Ecto neural progenitor cell (in vitro differentiated cells): ENCODE measurements at places on chromosomes 7 and 10.

DNA sequence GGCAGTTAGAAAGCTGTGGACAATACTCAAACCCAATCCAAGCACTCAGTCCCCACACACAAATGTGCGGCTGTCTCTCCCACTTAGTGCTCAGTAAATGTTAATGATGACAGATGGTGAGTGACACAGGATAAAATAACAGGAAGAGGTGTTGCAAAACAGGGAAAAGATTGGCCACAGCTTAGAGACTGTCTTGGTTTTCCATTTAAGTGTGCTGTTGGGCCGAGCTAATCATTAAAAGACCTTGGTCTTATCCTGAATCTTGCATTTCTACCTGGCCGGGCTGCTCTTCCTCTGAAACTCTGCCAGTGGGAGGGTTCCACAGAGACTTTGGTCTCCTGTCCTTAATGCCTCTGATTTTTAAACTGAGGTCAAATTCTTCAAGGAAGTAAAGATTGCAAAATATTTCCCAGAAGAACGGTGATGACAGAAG, 113.1 kb upstream of the RNF32 start:
- DNase-seq = no peak

DNA sequence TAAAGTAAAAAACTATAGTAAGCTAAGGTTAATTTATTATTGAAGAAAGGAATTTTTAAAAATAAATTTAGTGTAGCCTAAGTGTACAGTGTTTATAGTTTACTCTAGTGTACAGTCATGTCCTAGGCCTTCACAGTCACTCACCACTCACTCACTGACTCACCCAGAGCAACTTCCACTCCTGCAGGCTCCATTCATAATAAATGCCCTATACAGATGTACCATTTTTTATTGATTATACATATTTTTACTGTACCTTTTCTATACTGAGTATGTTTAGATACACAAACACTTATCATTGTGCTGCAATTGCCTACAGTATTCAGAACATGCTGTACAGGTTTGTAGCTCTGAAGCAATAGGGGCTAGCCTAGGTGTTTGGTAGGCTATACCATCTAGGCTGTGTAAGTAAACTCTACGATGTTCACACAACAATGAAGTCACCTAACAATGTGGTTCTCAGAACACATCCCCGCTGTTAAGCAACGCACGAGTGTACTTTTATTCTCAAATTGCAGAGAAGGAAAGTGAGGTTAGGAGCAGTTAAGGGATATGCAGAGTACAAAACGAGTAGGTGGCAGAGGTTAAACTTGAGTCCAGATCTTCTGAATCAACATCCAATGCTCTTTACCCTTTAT, 38.9 kb upstream of the PLCE1 start:
- no peak for DNase-seq

DNA sequence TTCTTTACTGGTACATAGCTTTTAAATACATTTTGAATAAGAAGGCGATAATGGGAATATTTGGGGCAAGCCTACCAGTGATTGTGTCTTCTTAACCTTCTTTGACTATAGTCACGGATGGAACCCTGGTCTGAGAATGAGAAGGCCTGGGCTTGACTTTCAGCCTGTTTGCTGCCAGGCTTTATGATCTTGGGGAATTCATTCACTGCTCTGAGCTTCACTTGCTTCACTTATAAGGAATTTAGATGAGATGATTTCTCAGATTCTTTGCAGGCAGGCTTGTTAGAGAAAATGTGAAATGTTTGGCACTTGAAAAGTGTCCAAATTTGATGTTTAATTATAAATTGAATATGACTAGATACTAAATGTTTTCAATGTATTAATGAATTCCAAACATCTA, 42.5 kb downstream of the NUP205 start:
- DNase-seq = no peak

- DNase-seq = no peak
Measured at GRCh38 chr10:28781296-28781695, 104.0 kb downstream of the BAMBI start.

- no peak for DNase-seq
Measured at GRCh38 chr10:3871424-3871996, 86.5 kb upstream of the KLF6 start.

DNA sequence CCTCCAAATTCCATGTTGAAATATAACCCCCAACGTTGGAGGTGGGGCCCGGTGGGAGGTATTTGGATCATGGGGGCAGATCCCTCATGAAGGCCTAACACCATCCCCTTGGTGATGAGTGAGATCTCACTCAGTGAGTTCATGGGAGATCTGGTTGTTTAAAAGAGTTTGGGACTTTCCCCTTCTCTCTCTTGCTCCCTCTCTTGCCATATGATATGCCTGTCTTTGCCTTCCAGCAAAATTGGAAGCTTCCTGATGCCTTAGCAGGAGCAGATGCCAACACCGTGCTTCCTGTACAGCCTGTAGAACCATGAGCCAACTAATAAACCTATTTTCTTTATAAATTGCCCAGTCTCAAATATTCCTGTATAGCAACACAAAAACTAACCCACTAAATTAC, 55.7 kb upstream of the CDK1 start:
- DNase-seq = no peak

- DNase-seq = no peak
Measured at GRCh38 chr7:77368974-77369373, 47.2 kb downstream of the GSAP start.

DNA sequence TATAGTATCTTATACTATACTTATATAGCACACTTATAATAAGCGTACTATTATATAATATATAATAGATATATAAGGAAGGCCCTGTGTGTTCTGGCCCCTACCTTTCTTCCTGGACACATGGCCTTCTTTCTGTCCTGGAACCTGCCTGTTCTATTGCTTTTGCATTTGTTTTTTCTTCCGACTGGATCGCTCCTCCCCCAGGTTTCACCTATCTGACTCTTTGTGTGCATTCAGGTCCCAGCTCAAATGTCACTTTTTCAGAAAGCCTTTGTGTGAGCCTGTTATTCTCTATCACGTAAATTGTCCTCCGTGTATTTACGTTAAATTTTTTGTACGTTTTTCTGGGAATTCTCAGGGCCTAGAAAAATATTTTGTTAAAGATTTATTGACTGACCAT, 2.9 kb upstream of the TRIM8 start:
- no peak for DNase-seq

DNA sequence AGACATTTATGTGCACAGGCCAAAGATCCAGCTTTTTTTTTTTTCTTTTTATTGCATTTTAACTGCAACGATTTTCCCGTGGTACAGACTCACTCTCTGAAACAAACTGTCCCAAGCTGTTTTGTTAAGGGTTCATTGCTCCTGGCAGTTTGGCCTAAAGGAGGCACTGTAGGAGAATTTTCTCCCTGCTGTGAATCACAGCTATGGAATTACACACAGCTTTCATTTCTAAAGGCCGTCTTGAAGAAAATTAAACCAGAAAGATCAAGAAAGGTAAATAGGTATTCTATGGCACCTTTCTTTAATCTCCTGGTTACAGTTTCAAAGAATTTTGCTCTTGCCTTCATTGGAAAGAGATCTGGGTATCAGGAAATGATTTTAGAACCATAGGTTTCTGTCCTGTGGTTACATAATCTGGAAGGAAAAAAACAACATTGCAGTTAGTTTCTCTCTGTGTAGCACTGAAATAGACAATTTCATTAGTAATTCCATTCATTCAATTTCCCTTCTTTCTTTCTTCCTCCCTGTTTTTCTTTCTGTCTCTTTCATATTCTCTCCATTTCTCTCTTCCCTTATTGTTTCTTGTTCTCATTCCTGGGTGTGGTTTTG, 51.2 kb downstream of the PDK4 start:
- DNase-seq = no peak

DNA sequence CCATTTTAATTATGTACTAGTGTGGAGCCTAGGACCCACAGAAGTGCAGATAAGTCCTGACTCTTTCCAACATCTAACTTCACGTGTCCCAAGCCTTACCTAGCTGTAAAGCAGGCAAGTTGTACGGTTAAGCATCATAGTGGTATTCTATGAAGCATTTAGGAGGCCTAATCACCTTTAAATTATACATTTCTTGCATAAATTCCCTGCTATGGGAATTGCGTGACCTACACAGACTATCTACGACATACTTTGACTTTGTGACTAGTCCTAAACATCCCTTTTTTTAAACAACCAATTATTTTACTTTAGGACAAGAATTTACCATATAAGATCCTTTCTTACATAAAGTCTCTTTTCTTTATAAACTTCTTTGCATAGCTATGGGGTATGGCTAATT, 37.7 kb upstream of the LRGUK start:
- DNase-seq = no peak

- DNase-seq = no peak
Measured at GRCh38 chr10:13395540-13395939, 47.4 kb upstream of the SEPHS1 start.

DNA sequence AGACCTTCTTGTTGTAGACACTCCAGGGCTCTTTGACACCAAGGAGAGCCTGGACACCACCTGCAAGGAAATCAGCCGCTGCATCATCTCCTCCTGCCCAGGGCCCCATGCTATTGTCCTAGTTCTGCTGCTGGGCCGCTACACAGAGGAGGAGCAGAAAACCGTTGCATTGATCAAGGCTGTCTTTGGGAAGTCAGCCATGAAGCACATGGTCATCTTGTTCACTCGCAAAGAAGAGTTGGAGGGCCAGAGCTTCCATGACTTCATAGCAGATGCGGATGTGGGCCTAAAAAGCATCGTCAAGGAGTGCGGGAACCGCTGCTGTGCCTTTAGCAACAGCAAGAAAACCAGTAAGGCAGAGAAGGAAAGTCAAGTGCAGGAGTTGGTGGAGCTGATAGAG, 5.5 kb downstream of the GIMAP7 start:
- no peak for DNase-seq

- DNase-seq = no peak
Measured at GRCh38 chr7:11985971-11986370, 154.0 kb upstream of the THSD7A start.

DNA sequence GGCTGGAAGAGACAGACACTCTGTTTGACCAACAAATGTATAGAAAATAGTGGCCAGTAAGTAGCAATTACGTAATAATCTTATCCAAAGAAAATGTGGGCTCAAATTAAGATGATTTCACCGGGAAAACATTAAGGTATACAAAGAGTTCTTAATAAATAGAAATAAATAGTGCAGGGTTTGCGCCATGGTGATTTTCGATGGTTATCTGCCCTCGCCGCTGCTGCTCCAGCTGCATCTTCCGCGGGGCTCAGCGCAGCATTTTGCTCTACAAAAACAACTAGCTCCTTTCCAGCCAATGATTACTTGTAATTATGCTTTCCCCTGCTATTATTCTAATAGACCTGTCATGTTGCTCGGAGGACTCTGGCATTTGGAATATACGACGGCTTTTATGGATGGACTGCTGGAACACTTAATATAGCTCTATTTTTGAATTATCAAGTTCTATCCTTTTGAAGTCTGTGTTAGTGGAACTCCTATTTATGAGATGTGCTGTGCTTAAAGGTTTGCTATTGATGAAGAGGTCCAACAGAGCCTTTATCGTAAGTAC, 103.8 kb downstream of the BUB3 start:
- no peak for DNase-seq
